Upper lobe of right lung (tissue), 1 donor: ENCODE measurements at places on chromosomes 5 and 9. TPM values are rescaled to one million over a fixed set of nuclear protein-coding genes. Genes with fewer than 3 reads are reported as not detected.

DNA sequence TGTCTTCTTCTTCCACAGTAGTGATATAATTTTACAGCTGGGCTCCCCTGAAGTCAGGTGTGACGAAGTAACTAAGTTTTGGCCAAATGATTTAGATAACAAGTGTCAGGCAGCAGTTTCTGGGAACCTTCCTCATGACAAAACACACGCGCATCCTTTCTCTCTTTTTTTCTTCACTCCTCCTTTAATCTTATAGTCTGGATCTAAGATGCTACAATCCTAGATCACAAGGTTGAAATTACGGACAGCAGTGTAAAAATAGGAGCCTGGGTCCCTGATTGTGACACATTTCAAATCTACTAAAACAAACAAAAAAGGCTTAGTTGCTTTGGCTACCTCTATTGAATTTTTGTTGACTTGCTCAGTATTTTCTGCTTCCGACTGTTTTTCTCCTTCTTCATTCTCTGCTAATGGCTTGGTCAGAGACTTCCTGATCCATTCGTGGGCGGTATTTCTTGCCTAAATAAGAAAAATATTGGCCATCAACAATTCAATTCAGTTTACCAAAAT, 36.1 kb downstream of the FAM114A2 start:
- no peak for DNase-seq

DNA sequence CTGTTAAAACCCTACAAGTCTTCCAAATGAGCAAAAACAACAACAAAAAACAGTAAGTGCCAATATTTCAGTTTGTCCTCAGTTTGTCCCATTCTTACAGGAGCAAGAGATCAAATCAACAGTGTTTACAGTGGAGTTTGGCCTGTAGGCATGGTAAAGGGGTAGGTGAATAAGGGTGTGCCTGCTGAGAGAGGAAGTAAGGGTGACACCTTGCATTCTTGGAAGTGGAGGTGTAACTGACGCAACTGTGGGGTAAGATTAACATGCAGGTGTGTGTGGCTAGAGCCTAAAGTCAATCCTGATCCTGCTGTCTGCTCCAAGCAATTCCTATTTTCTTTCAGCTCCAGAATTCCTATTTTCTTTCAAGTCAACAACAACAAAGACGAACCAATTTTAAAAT, 43.4 kb downstream of the PFDN1 start:
- DNase-seq = no peak

DNA sequence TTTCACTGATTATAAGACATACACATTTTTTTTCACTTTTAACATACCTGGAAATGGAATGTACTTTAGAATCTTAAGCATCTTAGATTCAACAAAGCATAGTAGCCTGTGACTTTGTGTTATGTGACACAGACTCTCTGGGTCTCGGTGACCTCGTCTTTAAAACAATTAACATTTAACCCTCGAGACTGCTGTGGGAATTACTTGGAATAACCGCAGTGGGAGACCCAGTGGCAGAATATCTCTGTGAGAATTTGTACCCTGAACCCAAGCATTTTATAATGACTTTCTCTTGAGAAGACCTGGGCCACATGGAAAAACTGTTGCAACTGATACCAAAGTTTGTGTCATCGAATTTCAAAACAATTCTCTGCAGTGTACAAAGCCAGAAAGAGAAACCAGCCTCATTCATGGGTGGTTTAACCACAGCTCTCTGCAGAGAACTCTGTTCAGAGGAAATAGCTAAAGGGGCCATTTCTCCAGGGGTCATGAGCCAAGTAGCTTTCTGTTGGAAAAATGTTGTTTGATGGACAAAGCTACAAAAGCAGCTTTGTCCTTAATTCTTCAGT, 10.0 kb upstream of the RETREG1 start:
- DNase-seq = no peak

Gene LCN6
- 21.5 TPM for total RNA-seq

- no peak for DNase-seq
These were observed 13.9 kb upstream of the ENHO start for GRCh38 chr9:34536685-34537084.

GRCh38 chr9:11199335-11199734, 586.5 kb upstream of the PTPRD start:
- DNase-seq = no peak

DNA sequence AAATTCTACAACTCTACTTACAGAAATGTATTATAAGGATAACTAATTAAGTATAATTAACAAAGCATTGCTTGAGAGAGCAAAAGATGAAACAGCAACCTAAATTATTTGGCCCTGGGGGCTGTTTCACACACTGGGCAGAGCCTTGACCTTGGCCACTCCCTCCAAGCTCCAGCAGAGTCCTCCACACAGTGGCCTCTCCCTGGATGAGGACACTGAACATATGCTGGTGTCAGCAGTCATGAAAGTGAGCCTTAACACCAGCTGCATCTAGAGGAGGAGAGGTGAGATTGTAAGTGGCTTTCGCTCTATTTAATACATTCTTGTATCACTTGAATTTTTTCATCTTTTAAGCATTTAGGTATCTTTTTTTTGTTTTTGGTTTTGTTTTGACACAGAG, 23.3 kb upstream of the ZDHHC12 start:
- DNase-seq = no peak

Gene ADAMTS19
- not detected for total RNA-seq

DNA sequence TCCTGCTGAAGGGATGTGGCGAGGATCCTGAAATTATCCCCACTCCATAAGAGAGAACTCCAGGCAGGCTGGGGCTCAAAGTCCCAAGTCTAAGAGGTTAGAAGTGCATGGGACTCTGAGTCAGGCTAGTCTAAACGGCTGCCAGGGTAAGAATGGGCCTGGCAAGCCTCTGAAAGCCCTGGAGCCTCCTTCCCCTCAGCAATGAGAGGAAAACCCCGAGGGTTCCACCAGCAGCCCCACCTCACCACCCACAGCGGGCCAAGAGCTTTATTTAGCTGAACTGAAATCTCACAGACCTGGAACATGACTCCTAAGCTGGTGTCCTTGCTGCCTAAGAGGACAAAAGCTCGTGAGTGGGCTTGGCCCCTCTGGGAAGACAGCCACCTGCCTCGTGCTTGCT, 135.5 kb downstream of the SEC61B start:
- no peak for DNase-seq

Gene CRB2
- 0.93 TPM for total RNA-seq

GRCh38 chr5:179475208-179475751, 75.1 kb upstream of the RUFY1 start:
- DNase-seq = no peak

Gene TTC16
- 0.41 TPM for total RNA-seq

GRCh38 chr5:141713616-141714309, 31.7 kb upstream of the ARAP3 start:
- DNase-seq = no peak

GRCh38 chr5:102629827-102630605, 125.1 kb upstream of the PAM start:
- DNase-seq = no peak

- no peak for DNase-seq
These were observed 218.4 kb downstream of the CACNA1B start for GRCh38 chr9:138095813-138096518.

Gene INSL4
- not detected for total RNA-seq

Gene EMB
- 35.3 TPM for total RNA-seq

Gene SHOC1
- total RNA-seq = not detected

GRCh38 chr9:83440641-83441040, 97.6 kb downstream of the FRMD3 start:
- no peak for DNase-seq

Gene PAIP2
- total RNA-seq = 70.0 TPM

DNA sequence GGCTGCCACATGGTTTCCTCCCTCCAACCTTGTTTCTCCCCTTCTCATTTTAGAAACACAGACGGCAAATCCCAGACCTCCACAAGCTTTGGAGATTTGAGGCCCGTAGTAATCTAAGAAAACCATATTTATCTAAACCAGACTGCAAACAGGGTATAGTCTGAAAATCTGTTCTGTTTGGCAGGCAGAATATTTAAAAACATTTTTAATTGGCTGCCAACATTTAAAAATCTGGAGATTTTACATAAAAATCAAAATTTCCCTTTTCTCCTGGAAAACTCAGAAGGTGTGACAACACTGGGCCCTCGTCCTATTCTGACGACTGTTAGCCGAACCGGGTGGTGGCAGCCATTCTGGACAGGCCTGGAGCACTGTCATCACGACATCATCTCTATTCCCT, 57.9 kb upstream of the INSYN2B start:
- DNase-seq = no peak

Gene CMYA5
- total RNA-seq = 2.7 TPM

- DNase-seq = no peak
These were observed 11.8 kb upstream of the HMGCR start for GRCh38 chr5:75325242-75325641.

- no peak for DNase-seq
These were observed 607 bp downstream of the SPEF2 start for GRCh38 chr5:35618304-35618636.

DNA sequence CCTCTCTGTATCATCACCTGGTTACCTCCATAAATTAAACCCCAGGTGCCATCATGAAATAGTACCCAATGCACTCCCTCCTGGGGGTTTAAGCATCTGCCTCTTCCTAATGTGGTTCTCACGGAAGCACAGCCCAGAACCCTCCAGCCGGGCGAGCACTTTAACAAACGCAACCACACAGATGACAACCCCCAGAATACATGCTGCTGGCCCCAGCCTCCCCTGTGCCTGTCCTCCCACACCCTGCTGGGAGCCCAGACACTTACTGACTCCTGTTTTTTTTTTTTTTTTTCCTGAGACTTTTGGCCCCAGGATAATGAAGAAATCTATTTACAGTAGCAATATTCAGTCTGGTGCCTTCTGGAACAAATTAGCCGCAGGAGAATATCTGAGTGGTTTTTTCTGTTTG, 50.0 kb upstream of the COL5A1 start:
- no peak for DNase-seq

GRCh38 chr9:89985068-89985467, 380.3 kb downstream of the GADD45G start:
- no peak for DNase-seq

GRCh38 chr9:18910435-18910834, 122.6 kb downstream of the SAXO1 start:
- DNase-seq = no peak

Gene CARD9
- total RNA-seq = 10.0 TPM

Gene ENHO
- 0.61 TPM for total RNA-seq

DNA sequence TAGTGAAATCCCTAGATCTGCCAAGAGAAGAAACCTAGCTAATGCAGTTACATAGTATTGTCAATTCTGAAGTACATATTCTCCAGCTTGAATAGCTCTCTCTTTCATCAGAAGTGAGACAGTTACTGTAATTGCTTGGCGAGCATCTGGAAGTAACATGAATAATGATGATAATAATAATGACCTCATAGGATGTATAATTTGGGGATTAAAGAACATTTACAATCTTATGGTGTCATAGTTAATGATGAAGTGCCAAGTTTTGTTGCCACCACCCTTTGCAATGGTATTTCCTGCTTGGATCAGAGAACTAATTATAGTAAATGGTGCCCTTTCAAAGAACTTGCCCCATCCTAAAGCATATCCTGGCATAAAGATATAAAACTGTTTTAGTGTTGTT, 201.4 kb downstream of the ADAMTSL1 start:
- no peak for DNase-seq

DNA sequence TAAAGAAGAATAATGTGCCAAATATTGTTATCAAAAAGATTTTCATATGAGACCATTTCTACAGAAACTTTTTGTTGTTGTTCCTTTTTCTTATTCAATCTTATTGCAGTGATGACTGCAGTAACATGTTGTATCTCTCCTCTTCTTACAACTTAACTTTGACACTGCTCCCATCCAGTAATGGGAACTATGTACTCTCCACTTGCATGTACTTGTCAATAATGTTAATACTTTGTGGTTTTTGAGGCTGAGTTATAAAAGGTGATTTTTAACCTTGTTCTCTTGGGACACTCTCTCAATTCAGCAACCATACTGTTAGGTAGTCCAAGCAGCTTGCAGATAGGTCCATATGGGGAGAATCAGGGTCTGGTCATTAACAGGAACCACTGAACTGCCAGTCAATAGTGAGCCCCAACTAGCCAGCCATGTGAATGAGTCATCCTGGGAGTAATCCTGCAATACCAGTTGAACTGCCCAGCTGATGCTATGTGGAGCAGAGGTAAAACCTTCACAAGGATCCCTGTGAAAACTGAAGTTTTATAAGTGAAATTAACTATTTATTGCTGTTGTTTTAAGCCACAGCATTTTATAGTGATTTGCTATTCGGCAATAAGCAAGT, 199.6 kb upstream of the DAB2 start:
- DNase-seq = no peak

- no peak for DNase-seq
These were observed 53.0 kb downstream of the PCDH1 start for GRCh38 chr5:141825241-141825671.

GRCh38 chr5:964821-965220, 43.8 kb upstream of the NKD2 start:
- DNase-seq = no peak

Gene TUSC1
- total RNA-seq = 15.0 TPM

GRCh38 chr5:89901346-89901745, 508.2 kb downstream of the CETN3 start:
- DNase-seq = no peak

DNA sequence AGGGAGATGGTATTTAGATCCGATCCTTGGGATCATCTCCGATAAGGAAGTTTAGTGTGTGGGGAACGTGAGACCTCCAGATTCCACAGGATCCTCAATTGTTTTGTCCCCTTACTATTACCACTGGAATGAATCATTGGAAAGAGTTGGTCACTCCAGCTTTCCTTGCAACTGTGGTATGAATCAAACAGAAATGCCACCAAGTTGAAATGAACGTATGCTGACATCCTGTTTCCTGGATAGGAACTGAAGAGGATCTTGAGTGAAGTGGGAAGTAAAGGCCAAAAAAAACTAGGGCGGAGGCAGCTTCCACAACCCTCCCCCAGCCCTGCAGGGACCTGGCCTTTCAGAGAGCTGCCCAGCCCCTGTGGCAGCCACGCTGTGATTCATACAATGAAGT, 23.9 kb downstream of the IRX1 start:
- no peak for DNase-seq

DNA sequence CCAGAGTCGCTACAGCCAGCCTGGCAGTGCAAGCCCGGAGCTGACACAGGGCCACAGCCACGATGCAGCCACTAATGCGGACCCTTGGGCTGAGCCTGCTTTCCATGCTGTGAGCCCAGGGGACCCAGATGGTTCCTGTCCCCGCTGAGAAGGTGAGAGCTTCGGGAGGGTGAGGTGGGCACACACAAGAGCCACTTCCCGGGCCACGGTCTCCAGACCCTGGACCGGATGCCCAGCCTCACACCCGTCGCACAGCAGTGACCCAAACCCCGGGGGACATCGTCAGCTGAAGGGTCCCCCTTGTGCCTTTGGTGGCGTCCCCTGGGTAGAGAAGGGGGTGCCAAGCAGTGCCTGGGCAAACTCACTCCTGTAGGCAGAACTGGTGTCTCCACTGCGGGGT, 13.4 kb downstream of the PAEP start:
- DNase-seq = no peak

- no peak for DNase-seq
These were observed 476.6 kb upstream of the EDIL3 start for GRCh38 chr5:84861306-84861705.

GRCh38 chr5:81068635-81069034, 108.5 kb downstream of the RASGRF2 start:
- no peak for DNase-seq

GRCh38 chr9:272251-273213, 57.9 kb downstream of the DOCK8 start:
- DNase-seq = no peak

Gene SPINK4
- total RNA-seq = not detected

Gene HDAC3
- total RNA-seq = 42.1 TPM

GRCh38 chr9:38017149-38017884, 51.7 kb downstream of the SHB start:
- DNase-seq = peak; percentile 87
